ENCODE measurements at places on chromosomes 11 and 22.

GRCh38 chr22:48198489-48199459 lies 1436.3 kb downstream of the TBC1D22A start:
- DNase-seq, result no peak

- DNase-seq, result peak; percentile 70
Observed at GRCh38 chr11:68008381-68009337, 1.5 kb upstream of the ALDH3B1 start.

DNA sequence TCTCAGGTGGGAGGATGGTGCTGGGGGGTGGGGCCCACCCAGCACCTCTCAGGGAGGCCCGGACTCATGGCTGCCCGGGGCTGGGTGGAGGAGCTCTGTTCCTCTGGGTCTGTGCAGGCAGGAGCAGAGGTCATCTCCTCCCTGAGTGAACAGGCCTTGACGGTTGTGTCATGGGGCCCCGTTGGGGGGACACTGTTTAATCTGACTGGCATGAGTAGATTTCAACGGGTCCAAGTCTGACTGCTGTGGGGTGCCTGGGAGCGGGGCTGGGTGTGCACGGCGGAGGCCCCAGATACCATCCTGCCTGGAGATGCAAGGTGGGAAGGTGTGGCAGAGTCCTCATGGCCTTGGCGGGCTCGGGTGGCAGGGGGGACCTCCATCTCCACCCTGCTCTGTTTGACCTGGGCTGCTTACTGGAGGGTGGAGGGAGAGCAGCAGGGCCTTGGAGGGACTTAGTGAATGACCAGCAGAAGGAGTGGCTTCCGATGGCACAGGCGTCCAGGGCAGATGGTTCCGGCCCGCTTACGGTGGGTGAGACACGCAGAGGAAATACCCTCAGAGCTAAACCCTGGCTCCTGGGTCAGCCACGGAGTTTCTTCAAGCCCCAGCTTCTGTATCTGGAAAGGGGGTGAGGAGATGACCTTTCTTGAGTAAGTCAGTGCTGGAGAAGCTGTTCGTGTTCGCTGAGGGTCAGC lies 48.7 kb downstream of the SMIM38 start:
- DNase-seq, result peak; percentile 47

DNA sequence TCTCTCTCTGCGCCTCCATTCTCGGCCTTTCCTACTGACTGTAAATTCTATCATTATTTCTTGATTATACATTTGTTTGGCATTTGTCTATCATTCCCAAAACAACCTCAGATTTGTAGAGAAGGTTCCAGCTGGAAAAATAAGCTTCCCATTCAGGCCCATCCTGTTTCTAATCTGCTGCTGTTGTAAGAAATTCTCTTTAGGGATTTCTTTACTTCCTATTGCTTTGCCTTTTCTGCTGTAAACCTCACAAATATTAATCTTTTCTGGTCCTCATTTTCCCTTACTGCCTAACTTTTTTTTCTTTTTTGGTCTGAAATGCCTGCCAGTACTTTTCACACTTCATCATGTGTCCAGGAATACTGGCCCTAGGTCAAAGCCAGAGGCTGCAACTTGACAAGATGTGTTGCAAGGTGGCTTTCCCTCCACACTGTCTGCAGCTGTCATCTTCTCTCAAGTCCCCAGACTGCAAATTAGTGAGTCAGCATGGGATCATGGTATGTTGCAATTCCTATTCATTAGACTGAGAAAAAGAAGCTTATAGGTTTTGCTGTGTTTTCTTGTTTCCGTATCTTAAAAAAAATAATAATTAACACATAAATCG lies 858.7 kb upstream of the CHORDC1 start:
- peak; percentile 40 for DNase-seq

GRCh38 chr11:4665424-4665823 lies 21.6 kb downstream of the OR51E1 start:
- no peak for DNase-seq

DNA sequence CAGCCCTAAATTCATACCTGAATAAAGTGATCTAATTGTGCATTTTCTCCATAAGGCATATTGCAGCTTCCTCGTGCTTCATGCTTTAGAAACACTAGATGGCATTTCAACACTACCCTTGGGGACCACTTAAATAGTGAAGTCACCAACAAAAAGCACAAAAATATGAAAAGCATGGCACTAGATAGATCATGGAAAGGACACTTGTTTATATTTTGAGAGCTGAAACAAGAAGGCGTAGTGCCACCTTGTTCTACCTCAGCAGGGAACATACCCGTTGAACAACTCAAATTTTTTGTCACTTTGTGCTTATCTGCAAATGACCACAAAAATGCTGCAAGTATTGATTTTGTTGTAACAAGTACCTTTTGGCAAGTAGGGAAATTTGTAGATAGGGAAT lies 8.6 kb downstream of the TBCEL start:
- no peak for DNase-seq

GRCh38 chr11:29458252-29458651 lies 558.6 kb downstream of the KCNA4 start:
- DNase-seq, result no peak

DNA sequence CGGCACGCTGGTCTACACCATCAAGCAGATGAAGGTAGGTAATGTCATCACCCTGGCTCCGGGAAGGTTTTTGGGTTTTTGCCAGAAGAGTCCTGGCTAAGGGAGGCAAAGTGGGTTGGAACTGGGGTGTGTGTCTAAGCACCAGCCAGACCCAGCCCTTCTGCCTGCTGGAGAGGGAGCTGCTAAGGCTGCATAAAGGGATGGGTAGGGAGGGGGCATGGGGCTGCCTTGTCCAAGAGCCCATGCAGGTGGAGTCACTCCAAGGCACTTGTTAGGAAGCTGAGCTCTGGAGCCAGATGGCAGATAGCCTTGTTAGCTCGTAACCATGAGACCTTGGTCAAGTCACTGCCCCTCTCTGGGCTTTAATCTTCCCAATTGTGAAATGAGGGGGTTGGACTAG lies 48.0 kb downstream of the TIMP3 start:
- no peak for DNase-seq

GRCh38 chr22:49392247-49392646 lies 435.4 kb downstream of the BRD1 start:
- peak; percentile 15 for DNase-seq

GRCh38 chr11:92224407-92225124 lies at the start of gene FAT3:
TSS of gene FAT3 (plus strand) at chr11:92224818. CDS start at chr11:92352113, 127,295 bp downstream.
- DNase-seq, result no peak

DNA sequence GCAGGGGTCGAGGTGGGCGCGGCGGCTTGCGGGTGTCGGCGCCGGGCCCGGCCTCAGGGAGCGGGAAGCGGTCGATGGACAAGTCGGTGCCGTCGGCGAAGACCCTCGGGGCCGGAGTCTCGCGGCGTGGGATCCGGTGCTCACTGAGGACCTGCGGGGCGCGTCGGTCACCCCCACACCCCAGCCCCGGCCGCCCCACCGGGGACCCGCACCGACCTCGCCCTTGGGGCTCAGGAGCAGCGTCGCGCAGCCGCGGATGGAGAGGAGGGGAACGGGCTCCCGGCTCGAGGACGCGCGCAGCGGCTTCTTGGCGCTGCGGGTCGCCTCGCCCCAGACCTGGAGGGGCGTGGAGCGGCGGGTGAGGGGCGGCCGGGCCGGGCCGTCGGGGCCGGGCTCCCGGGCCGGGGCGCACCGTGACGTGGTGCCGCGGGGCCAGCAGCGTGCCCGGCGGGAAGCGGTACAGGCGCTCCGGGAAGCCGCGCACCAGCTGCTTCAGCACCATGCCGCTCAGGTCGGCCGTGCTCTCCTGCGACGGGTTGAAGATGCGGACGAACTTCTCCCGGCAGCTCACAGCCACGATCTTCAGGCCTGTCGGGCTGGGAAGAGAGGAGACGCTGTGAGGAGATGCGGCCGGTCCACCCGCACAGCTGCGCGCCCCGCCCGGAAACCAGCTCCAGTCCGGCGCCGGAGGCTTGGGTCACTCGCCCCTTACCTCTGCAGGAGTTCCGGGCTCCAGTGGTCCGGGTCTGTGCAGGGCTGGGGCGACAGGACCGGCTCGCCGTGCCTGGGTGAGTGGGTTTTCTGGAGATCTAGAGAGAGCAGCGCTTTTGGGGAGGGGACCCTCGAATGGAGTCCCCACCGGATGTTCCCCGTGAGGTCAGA lies 4.5 kb downstream of the LMNTD2 start:
- DNase-seq, result no peak

- DNase-seq, result no peak
Observed at GRCh38 chr11:73001615-73002014, 140.5 kb downstream of the FCHSD2 start.

DNA sequence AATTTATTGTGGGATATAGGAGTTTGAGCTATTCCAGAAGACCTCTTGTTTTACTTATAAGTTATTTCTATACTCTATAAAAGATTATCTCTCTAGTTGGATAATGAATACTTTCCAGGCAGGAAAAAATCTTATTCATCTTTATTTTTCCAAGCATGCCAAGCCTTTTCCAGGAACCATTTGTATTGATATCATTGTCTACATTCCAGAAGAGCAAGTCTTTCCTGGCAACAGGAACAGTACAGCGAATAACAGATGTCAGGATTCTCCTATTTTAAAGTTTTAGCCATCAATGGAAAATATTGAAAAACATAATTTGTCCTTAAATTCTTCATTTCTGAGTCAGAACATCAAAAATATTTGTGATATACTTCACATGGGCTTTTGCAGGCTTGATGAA lies 5.2 kb upstream of the NXPE1 start:
- no peak for DNase-seq

- DNase-seq, result peak; percentile 47
Observed at GRCh38 chr22:30874431-30875370, 93.9 kb downstream of the MORC2 start.

GRCh38 chr11:45204761-45205160 lies 58.3 kb downstream of the PRDM11 start:
- no peak for DNase-seq

DNA sequence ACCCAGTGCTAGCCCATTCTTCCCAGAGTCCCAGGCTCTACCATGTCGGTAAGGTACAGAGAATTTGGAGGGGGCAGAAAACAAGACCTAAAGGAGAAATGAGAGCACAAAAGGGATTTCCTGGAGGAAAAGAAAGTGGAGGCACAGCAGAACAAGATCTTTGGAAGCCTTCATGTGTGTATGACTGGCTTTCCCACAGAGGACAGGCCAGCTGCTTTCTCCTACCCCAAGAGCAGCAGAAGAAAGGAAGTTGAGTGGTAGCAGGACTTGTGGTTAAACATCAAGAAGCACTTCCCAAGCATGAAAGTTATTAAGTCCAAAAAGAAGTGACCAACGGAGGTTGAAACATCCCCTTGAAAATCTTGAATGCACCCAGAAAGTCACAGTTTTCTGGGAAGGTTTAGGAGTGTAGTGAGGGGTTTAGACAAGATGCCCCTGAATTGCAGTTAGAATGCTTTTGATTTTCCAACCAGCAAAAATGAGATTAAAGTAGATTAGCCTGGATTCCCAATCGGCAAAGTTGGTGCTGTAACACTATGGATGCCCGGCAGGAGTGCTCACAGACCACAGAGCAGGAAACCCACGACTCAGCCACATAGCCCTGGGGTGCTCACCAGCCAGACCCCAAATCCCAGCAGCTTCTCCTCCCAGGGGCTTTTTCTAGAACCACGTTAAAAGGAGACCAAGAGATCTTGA lies 608 bp downstream of the TMPRSS13 start:
- DNase-seq, result no peak

DNA sequence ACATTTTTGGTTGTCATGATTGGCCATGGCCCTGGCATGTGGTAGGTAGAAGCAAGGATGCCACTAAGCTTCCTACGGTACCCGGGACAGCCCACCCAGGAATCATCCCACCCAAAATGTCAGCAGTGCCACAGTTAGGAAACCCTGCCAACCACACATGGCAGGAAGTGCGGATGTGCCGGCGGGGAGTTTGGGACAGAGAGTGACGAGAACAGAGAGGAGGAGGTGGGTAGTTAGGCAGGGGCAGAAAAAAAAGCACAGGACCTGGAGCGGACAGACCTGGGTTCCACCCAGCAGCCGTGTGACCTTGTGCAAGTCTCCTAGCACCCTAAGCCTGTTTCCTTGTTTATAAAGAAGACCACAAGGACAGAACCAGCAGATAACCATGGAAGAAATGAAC lies 3.3 kb downstream of the SPI1 start:
- DNase-seq, result no peak

DNA sequence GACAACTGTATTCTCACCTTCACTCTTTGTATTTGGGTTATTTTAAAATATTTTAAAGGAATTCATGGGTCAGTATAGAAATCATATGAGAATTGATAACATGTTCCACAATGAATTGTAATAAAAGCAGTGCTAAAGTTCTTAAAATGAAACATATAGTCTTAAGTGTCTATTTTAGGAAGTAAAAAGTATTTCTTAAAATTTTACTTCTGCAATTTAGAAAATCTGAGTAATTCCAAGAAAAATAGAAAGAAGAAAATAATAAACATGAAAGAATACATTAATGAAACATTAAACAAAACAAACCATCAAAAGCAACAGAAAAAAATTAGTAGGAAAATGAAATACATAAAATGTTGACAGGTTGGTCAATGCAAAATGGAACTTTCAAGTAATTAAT lies 332.4 kb downstream of the ETS1 start:
- DNase-seq, result no peak

GRCh38 chr22:39029227-39029626 lies 8.3 kb downstream of the APOBEC3D start:
- no peak for DNase-seq

DNA sequence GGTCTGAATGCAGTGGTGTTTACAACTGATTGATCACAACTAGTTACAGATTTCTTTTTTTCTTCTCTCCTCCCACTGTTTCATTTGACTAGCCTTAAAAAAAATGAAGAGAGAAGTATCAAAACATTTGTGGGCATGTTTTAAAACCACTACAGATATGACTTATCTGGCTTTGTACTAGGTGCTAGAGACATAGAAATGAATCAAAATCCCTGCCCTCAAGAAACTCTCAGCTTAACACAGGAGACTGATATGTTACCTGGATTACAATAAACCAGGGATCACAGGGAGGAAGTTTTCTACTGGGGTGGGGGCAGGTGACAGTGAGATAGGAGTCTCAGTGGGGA lies 25.2 kb upstream of the CTR9 start:
- no peak for DNase-seq

DNA sequence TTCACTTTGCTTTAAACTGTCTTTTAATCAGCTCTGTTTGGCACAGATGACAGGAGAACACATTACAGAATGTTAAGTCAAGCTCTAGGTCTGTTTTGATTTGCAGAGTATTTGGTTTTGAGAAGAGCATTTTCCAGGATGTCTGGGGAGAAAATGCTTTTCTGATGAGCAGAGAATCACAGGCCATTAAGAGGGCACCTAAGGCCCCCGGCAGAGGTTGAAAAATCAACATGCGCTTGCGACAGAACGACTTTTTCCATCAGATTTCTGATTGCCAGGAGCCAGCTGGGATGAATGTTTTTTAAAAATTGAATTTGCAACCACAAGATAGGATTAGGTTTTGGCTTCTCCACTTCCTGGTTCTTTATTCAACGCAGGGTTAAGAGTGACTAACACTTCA lies 304.5 kb downstream of the JRKL start:
- no peak for DNase-seq

GRCh38 chr11:100705447-100705846 lies 18.4 kb downstream of the ARHGAP42 start:
- no peak for DNase-seq

All from sciatic nerve (tissue), 2 donors.